Cortex of kidney (tissue), 1 donor: ENCODE measurements at places on chromosomes 2 and 18.

- DNase-seq = no peak
Measured at GRCh38 chr2:10820978-10821695, 8.6 kb upstream of the PDIA6 start.

- DNase-seq = no peak
Measured at GRCh38 chr2:71897137-71897480, 250.6 kb downstream of the CYP26B1 start.

- DNase-seq = no peak
Measured at GRCh38 chr2:199973703-199974102, 18.3 kb downstream of the MAIP1 start.

- DNase-seq = no peak
Measured at GRCh38 chr2:84959095-84959565, 11.8 kb upstream of the KCMF1 start.

GRCh38 chr2:189763908-189764661 is 1.5 kb upstream of the OSGEPL1 start:
- no peak for DNase-seq

DNA sequence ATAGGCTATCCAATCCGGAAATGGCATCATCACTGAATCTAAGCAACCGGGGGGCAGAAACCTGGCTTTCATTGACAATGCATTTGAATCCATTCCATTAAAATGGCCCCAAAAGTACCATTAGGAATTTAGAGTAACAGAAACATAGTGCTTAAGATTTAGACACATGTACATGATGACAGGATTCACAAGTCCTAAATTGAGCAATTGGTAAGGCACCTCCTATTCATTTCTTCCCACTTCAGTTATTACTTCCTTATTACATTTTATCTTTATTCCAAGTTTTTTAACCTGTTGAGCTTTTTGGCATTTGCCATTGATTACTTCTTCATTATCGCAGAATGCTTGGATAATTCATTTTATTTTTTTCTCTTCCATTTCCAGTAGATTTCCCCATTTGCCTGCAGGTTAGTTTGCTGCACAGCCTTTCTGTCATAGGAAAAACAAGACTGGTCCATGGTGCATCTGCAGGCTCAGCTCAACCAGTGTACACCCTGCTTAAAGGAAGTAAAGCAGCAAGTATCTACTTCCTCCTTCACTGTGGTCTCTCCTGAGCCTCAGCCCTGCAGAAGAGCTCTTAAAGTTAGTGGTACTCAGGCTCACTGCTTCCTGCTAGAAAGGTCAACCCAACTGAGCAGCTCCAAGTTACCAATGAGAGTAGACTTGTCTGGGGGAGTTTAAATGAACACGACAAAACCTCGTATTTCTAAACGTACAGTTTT is 89.2 kb downstream of the DOCK10 start:
- DNase-seq = no peak

- DNase-seq = no peak
Measured at GRCh38 chr2:218710334-218710686, 325 bp upstream of the TTLL4 start.

DNA sequence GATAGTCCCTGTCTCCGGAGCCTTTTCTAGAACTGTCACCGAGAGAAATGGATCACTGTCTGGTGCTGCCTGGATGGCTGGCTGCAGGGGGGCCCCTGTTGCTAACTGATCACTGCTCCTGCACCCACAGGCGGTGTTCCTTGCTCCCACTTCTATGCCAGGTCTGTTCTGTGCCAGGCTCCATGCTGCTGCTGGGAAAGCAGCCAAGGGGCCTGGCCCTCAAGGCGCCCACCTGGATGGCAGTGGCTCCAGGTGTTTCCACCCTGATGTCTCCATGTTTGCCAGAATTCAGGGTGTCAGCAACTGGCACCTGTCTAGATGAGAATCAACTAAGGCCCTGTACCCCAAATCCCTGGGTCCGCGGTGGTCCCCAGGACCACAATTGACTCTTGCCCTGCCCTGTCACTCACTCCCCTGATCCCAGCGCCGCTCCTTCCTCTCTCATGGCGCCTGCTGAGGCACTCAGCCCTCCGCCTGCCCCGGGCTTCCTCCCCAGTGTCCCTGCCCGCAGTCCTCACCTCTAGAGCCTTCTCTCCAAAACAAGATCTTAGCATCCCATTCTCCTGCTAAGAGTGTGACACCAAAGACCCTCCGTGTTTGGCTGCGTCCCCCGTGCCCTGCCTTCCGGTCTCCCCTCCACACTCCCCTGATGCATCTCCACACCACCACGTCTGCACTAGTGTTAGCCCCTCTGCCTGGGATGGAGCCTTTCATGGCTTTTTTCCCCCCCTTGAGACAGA is 72.5 kb upstream of the OTOF start:
- no peak for DNase-seq

GRCh38 chr2:210814251-210815025 is 258.0 kb downstream of the CPS1 start:
- no peak for DNase-seq

GRCh38 chr2:151766437-151767153 is 32.3 kb upstream of the NEB start:
- no peak for DNase-seq

DNA sequence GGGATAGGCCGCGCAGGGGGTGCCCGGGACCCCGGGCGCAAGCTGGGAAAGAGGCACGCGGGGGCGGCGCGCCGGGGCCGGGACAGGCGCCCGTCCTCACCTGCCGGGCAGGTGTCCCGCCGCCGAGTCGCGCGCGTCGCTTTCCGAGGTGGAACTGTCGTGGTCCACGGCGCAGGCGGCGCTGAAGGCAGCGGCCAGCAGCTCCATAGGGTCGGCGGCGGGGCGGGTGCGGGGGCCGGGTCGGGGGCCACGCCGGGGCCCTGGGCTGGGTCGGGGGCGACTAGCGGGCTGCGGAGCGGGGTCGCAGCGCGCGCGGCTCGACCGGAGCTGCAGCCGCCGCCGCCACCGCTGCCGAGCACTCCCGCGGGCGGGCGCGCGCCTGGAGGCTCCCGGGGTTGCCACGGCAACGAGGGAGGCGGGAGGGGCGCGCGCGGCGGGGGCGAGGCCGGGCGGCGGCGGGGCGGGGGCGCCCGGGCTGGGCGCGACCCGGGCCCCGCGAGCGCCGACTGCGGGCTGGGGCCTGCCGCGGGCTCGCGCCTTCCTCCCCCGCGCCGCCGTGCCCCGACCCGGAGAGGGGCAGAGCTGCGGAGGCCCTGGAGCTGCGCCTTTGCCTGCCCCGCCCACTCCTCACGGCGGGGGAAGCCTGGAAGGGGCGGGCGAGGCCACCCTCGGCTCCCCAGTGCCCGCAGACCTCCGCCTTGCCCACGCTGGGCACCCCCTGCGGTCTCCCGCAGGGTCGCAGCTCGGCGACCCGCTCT is 57.9 kb downstream of the SNORC start:
- DNase-seq = no peak

- no peak for DNase-seq
Measured at GRCh38 chr2:215664847-215665525, 229.1 kb upstream of the FN1 start.

GRCh38 chr2:13006829-13007717 is 290.3 kb downstream of the TRIB2 start:
- no peak for DNase-seq

- DNase-seq = no peak
Measured at GRCh38 chr2:202454536-202454935, 78.4 kb downstream of the BMPR2 start.

- no peak for DNase-seq
Measured at GRCh38 chr2:149737896-149738295, 150.3 kb upstream of the MMADHC start.
